ENCODE measurements at places on chromosomes 4 and X.

DNA sequence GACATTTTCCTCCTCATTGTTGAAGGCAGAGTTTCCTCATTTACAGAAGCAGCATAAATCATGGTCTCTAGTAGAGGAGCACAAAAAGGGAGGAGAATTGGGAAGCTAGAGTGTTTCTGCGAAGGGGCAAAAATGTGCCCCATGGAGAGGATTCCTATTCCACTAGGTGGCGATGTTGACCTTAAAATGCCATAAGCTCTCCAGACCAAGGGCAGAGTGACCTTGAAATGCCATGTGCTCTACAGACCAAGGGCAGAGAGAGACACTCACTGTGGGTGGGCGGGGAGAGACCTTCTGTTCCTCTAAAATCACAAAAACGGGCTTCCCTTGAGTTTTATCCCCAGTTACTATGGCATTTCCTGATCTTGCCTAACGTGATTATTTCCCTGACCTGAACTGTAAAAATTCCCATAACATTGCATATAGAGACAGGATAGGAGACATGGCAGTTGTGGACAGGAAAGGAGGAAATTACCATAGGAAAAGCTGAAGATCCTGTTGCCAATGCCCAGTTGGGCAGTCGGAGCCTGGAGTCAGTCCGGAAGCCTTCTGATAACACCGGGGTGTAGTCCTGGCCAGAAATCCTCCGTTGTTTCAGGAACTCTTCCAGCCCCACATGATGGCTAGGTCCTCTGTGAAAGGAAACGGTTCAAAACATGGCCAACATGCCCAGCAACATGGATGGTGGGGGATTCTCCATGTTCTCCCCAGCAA, 567.7 kb downstream of the MAGEB5 start:
- peak; percentile 38 for DNase-seq

DNA sequence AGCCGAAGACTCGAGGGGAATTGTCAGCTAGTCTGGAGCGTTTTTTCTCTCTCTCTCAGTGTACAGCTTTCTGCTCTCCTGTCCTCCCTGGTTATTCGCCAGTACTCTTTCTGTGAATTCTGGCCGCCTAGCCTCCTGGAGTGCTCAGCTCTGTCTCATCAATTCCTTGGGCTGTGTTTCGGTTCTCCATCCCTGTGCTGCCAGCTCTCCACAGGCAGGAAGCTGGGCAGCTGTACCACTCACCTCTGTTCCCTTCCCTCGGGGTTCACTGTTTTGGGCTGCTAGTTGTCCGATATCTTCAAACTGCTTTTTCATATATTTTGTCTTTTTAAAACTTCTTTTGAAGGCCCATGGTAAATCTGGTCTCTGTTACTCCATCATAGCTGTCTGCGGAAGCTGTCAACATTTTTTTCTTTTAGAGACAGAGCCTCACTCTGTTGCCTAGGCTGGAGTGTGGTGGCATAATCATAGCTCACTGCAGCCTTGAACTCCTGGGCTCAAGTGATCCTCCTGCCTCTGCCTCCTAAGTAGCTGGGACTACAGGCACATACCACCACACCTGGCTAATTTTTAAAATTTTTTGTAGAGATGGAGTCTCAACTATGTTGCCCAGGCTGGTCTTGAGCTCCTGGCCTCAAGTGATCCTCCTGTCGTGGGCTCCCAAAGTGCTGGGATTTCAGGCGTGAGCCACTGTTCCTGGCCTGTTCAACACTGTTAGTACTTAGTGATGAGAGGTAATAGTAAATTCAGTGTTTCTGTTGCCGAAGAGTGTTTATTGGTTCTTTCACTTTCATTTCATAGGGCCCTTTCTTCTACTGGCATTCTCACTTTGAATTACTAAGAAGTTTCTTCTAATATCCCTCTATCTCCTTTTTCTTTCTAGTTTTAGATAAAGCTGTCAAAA, 18.6 kb downstream of the ZCCHC4 start:
- DNase-seq, result no peak

DNA sequence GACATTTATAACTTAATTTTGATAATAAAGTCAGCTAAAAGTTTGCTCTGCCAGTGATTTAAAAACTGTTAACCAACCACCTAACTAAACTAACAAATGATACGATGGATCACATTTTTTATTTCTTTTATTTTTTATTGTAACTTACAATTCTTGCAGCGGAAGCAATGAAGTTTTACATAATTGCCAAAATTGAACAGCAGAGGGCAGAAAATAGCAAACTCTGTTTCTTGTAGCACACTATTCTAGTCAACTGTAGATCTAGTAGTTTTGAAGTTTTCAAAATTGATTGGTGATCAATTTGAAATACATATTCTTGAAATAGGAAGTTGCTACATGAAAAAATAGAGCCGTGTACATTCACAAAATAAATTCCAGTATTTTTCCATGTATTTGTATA, 2.8 kb upstream of the GRIA2 start:
- no peak for DNase-seq

GRCh38 chr4:144750348-144750747, 104.4 kb downstream of the HHIP start:
- no peak for DNase-seq

GRCh38 chr4:118586357-118586790, 98.8 kb upstream of the METTL14 start:
- no peak for DNase-seq

DNA sequence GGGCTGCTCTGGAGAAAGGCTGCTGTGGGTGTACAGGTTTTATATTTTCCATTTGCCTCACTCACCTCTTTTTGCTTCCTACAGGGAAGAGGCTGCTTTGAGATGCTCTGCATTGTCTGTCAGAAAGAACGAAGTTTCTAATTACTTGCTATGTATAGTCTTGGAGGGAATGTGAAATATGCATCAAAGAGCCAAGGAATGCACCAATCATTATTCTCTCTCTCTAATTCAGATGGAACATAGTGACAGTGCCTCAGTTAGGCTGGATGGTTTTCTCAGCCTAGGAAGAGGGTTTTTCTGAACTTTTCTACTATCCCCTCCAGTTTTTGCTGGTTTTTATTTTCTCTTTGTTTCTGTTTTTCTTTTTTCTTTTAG, 106.8 kb upstream of the SLC4A4 start:
- no peak for DNase-seq

GRCh38 chr4:23290656-23291055, 597.9 kb downstream of the GBA3 start:
- no peak for DNase-seq

- DNase-seq, result no peak
These were observed 35.8 kb downstream of the APLN start for GRCh38 chrX:129618997-129619396.

DNA sequence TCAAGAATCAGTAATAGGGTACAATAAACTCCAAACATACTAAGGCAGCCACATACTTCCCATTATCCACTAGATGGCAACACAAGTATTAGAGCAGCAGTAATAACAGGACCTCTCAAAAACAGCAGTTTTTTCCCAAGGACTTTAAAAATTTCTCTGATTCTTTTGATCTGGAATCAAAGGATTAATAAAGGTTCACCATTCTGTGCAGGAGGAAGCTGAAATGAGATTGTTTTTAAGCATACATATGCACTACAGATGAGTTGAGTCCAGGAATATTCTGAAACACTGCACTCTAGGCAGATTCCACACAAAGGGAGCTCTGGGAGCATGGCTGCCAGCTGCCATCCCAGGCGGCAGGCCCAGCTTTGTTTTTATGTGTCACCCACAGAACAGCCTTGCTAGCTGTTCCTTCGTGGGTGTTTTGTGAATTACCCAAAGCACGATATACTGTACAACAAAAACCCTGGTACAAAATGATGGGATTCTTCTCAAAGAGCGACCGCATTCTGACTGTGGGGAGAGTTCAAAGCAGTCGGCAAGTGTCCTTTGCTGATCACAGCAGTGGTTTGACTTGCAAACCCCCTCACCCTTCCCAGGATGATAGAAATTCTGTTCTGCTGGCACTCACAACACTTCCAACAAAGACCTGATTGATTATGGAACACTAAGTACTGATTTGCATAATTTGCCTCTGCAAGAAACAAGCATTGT, 61.0 kb downstream of the STX18 start:
- DNase-seq, result no peak
